SW480 (cell line): ENCODE measurements at places on chromosomes 13 and 19.

- DNase-seq, result no peak
Observed at GRCh38 chr13:104833221-104833620, 1702.2 kb downstream of the EFNB2 start.

- DNase-seq, result no peak
Observed at GRCh38 chr13:40403509-40404241, 262.8 kb downstream of the FOXO1 start.

DNA sequence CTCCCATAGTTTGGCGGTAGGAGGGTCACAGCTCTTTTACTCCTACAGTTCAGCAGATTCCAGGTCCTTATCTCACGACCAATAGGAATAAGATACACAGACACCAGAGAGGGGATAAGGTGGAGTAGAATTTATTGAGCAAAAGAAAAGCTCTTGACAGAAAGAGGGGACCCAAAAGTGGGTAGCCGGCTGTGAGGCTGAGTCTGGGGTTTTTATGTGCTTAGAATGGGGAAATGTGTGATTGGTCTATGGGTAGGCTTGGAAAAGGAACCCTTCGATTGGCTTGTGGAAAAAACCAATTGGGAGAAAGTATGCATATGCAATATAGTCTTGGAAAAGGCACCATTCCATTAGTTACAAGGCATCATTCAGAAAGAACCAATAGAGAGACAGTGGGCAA lies 1356.9 kb upstream of the SPRY2 start:
- DNase-seq, result no peak

DNA sequence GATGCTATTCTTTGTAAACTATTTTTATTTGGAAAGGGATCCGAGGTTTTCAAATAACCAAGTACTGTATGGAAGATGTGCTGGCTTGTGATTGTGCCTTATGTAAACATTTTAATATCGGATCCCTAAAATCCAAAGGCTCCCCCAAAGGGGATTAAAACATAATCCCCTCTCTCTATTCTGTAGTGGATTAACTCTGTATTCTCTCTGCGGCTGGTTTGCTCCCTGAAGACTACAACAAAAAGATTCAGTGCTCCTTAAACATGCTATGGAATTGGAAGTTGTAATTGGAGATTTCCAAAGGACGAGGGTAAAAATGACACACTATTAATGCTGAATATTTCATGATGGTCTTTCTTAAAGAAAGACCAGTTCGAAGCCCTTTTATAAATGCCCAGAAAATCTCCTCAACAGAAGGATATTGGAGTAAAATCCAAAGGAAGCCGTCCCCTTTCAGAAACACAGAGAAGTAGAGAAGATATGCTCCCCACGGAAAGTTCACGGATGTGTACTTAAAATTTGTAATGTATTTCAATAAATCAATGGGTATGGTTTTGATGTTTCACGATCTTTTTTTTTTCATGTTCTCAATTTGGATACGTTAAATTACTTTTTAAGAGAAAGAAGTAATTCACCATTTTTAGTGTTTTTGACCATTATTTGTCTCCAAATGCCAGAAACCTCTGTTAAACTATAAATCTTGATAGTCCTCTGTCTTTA lies 6.5 kb downstream of the MAB21L1 start:
- no peak for DNase-seq
